ENCODE measurements at places on chromosomes 5 and 9.

DNA sequence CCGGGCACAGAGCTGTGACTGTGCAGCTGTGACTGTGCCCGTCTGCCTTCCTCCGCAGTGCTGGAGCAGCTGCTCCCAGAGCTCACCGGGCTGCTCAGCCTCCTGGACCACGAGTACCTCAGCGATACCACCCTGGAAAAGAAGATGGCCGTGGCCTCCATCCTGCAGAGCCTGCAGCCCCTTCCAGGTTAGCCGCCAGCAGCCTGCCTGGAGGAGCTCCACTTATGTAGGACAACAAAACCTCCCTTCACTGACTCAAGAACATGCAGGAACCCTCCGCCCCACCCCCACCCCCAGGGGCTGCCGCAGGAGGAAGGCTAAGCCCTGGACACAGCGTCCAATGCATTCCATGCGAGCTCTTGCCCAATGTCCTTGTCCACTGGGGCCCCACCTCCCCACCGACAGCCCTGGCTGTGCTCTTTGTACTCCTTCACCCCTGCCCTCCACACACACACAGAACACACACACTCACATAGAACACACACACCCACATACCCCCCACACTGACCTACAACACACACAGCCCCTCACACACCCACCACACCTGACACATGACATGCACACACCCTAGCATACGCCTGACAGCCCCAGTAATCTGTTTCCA, 27.9 kb downstream of the AFAP1L1 start:
- DNase-seq = no peak

- no peak for DNase-seq
These were observed 52.2 kb downstream of the PCDH1 start for GRCh38 chr5:141825791-141826560.

DNA sequence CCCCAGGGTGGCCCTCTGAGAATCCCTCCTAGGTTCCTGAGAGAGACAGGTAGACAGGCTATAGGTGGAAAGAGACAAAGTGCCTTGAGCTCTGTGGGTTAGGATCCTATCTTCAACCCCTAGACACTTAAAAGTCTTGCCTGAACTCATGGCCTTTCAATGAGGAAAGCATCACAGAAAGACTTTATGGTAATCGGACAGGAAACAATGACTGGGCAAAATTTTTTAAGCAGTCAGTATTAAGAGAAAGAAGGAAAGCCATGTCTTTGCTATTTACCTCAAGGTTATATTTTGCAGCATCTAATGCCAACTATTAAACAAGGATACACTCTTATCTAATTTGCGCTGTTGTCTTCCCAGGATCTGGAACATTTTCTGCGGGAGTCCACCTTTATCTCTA, 93.2 kb downstream of the PCSK1 start:
- DNase-seq = no peak

- no peak for DNase-seq
These were observed 307.6 kb downstream of the CWC27 start for GRCh38 chr5:65076251-65076869.

- DNase-seq = no peak
These were observed 327.5 kb downstream of the EDIL3 start for GRCh38 chr5:84057211-84057610.

Data from esophagus squamous epithelium (tissue), 5 donors.